NCI-H226 (cell line): ENCODE measurements at places on chromosomes 1 and 21.

DNA sequence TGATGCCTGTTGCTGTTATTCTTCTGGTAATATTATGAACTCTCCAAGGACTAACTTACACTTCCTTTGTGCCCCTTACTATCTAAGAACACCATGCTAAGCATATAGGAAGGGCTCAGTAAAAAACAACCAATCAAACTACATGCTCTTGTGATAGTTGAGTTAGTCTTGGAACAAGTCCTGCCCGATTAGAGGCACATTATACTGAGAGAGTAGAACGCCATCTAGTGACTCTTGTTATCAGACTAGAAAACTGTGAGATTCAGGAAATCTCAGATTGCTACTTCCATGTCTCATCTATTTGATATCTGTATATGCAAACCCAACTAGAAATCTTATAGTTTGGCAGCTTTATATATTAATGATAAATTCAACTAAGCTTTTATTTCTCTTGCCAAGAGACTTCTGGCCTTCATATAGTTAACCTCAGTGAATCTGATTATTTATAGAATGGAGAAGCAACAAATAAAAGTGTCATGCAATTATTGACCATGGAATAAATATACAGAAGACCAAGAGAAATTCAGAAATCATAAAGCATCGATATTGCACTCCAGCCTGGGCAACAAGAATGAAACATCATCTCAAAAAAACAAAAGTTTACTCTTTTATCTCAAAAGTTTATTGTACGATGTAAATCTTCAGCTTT, 7.8 kb upstream of the SRRM1 start:
- peak; percentile 66 for DNase-seq

DNA sequence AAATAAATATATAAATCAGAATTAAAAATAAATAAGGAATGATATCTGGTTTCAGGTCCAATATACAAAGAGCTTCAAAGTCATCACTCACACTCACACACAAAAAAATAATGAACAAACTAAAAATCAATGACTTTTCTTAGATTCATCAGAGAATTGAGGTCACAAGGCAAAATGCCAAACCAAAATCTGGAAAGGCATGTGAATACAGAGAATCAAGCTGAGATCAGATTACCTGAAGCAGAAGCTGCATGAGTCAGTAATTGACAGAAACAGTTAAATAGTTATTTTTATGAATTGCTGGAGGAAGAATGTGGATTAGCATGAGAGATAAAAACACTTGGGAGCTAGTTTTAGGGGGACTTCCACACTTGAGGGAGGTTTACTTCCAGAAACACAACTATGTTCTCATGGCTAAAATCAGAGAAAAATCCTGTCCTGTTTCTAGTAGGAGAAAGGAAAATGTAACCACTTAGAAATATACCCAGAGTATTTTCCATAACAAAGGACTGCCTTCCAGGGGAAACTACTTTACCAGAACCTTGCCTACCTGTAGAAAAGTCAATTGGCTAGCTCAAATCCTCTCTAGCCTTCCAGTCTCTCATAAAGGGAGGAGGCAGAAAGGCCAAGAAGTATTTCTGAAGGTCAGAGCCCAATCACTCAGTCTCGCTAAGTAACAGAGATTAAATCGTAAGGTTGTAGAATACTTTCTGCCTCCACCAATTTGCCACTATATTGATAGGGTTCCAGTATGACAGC, 536.6 kb upstream of the NR5A2 start:
- peak; percentile 51 for DNase-seq

DNA sequence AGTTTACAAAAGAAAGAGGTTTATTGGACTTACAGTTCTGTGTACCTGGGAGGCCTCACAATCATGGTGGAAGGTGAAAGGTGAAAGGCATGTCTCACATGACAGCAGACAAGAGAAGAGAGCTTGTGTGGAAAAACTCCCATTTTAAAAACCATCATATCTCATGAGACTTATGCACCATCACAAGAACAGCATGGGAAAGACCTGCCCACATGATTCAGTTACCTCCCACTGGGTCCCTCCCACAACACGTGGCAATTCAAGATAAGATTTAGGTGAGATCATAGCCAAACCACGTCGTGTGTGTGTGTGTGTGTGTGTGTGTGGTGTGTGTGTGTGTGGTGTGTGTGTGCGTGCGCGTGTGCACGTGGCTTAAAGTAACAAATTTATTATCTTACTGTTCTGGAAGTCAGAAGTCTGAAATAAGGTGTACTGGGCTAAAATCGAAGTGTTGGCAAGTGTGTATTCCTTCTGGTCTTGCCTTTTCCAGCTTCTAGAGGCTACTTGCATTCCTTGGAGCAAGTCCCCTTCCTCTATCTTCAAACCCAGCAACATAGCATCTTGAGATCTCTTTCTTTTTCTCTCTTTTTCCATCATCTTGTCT, 48.1 kb upstream of the MPC2 start:
- peak; percentile 77 for DNase-seq

GRCh38 chr1:17319561-17320350, 11.8 kb downstream of the PADI4 start:
- no peak for DNase-seq

- DNase-seq: no peak
These were observed 832.3 kb downstream of the LTN1 start for GRCh38 chr21:28160378-28160777.

DNA sequence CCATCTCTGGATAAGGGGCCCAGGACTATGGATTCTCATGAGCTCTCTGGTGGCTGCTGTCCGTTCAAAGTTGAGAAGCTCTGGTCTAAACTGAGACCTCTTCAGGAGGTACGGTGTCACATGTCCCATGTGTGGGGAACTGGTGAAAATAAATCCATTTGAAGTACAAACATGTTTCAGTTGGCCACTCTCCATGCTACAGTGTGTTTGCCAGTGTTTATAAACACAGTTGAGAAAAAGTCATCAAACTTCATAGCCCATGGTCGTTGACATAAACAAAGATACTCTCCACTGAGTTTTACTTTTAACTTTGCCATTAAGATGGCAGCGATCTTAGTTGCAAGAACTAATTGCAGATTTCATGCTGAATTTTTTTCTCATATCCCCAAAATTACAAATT, 72.8 kb downstream of the PSMG1 start:
- DNase-seq: no peak

GRCh38 chr1:152141971-152142584, 16.9 kb downstream of the RPTN start:
- DNase-seq: peak; percentile 51

- no peak for DNase-seq
These were observed 8.2 kb upstream of the RNF223 start for GRCh38 chr1:1082239-1082775.

GRCh38 chr1:26468911-26469310, 3.3 kb upstream of the HMGN2 start:
- DNase-seq: no peak

DNA sequence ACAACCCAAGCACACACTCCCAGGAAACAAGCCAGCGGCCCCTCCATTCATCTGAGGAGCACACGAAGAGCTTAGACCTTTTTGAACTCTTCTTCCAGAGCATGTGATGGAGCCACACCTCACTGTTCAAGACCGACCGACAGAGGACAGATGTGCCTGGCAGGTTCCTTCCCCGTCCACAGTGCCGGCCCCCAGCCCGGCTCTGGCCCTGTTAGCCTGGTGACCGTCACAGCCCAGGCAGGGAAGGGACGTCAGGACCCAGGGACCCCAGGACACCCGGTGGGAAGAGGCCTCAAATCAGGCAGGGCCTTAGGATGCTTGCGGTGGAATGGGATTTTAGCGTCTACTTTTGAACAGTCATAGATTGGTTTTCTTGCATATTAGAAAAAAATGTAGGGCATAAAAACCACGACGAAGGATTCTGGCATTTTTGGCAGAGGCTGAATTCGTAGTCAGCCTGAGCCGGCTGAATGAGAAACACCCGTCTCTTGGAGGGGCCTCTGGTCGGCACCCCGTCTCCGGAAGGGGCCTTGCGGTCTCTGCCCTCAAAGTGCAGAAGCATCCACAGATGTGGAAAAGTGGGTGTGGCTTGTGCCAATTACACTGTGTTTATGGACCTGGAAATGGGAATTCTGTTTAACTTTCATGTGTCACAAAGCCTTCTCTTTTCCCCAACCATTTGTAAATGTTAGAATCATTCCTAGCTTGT, 79.3 kb downstream of the SIK1 start:
- no peak for DNase-seq

DNA sequence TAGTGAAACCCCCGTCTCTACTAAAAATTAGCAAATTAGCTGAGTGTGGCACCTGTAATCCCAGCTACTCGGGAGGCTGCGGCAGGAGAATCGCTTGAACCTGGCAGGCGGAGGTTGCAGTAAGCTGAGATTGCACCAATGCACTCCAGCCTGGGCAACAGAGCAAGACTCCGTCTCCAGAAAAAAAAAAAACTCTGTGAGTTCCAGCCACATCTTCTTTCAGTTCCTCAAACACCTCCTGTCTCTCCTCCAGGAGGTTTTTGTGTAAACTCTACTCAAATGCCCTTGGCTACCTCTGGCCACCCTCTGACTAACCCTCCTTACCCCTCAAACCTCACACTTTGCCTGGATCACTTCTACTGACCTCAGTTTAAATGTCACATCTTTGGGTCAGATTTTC, 38.1 kb downstream of the RCSD1 start:
- no peak for DNase-seq
